ENCODE measurements at places on chromosomes 11 and 22. TPM values are rescaled to one million over a fixed set of nuclear protein-coding genes. Genes with fewer than 3 reads are reported as not detected.
A peak's percentile ranks its signal among the peaks of the same experiment; 100 is the strongest.

- DNase-seq, result no peak
Observed at GRCh38 chr22:37739035-37739434, 42.2 kb downstream of the TRIOBP start.

GRCh38 chr11:47595967-47596366 is 1.8 kb upstream of the C1QTNF4 start:
- DNase-seq, result no peak

GRCh38 chr11:92852946-92853345 is 116.5 kb upstream of the MTNR1B start:
- no peak for DNase-seq

GRCh38 chr11:111520560-111520959 is 6.0 kb downstream of the HOATZ start:
- no peak for DNase-seq

- DNase-seq, result no peak
Observed at GRCh38 chr11:4102711-4103110, 8.1 kb downstream of the RRM1 start.

DNA sequence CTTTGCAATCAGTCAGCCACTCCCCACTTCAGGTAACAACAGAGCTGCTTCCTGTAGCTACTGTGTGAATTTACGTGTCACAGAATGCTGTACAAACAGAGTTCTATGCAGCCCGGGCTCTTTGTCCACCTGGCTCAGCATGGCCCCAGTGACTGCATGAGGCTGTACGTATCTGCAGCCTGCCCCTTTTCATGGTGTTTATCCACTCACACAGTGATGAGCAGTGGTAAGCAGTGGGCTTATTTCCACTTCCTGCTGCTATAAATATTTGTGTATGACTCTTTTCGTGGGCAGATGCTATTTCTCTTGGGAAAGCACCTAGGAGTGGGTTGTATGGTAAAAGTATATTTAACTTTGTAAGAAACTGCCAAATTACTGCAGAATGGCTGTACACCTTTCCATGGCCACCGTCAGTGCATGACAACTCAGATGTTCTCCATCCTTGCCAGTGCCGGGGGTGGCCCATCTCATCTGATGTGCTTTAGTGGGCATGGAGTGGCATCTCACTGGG is 43.3 kb downstream of the MYEOV start:
- DNase-seq, result no peak

DNA sequence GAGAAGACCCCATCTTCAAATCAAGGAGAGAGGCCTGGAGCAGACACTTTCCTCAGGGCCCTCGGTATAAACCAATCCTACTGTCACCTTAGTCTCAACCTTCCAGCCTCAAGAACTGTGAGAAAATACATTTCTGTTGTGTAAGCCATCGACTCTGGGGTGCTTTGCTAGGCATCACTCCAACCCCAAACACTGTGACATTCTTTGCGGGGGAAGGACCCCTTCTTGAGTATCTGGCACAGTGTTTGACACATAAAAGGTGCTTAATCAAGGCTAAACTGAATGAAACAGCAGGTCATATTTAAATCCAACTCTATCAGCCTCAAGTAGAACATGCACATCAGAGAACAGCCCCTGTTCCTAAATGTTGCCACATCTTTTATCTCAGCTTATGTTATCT is 558.1 kb downstream of the INSC start:
- no peak for DNase-seq

GRCh38 chr22:32082331-32082730 is 39.3 kb downstream of the SLC5A1 start:
- DNase-seq, result no peak

- DNase-seq, result no peak
Observed at GRCh38 chr11:23729088-23729487, 767.8 kb upstream of the LUZP2 start.

- no peak for DNase-seq
Observed at GRCh38 chr11:128891913-128892398, 800 bp downstream of the KCNJ5 start.

DNA sequence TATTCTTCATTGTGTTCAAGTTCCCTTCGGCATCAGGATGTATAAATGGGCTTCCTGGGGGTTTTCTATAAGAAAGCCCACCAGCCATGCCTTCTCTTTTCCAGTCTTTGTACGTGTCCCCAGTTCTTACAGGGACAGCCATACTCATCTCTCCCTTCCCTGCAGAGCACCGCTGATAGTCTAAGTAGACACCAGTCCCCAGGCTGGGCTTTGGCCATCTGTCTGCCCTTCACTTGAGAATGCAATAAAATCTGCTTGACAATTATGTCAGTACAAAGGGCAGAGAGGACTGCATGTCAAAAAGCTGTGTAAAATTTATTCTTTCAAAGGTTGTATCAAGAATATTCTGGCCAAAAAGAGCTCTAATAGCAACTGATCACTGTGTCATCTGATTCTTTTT is 27.3 kb downstream of the NTM start:
- DNase-seq, result no peak

DNA sequence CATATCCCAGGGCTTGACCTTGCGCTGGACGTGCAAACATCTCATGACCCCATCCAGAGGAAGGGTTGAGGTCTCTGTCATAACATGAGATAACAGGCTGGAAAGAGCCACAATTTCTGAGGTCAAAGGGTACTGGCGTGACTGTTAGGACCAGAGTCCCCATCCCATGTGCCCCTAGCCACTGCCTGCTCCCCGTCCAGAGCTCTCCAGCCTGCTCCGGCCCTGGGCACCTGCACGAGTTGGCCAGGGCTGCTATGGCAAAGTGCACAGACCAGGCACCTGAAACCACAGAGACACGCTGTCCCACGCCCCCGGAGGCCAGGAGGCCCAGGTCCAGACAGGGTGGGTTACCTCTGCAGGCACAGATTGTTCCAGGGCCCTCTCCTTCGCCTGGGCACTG is 58.9 kb downstream of the SHANK2 start:
- DNase-seq, result no peak

DNA sequence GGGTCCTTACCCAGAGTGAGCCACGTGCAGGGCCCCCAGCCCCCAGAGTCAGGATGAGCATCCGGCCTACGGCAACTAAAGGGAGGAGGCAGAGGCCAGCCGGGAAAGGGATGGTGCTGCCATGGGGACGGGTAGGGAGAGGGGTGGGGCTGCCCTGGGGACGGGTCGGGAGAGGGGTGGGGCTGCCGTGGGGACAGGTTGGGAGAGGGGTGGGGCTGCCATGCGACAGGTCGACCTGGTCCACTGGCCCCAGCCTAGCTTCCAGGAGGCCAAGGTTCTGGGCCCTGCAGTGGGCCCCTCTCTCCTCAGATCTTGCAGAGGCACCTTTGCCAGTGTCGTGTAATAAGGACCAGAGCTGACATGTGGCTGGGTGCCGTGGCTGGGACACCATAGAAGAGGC is 187.7 kb downstream of the BRD1 start:
- no peak for DNase-seq

GRCh38 chr22:36365020-36365411 is 22.8 kb downstream of the MYH9 start:
- DNase-seq, result peak; percentile 79

- no peak for DNase-seq
Observed at GRCh38 chr22:34526681-34527080, 539.3 kb upstream of the ISX start.

GRCh38 chr11:10640308-10640707 is 53.2 kb downstream of the IRAG1 start:
- no peak for DNase-seq

DNA sequence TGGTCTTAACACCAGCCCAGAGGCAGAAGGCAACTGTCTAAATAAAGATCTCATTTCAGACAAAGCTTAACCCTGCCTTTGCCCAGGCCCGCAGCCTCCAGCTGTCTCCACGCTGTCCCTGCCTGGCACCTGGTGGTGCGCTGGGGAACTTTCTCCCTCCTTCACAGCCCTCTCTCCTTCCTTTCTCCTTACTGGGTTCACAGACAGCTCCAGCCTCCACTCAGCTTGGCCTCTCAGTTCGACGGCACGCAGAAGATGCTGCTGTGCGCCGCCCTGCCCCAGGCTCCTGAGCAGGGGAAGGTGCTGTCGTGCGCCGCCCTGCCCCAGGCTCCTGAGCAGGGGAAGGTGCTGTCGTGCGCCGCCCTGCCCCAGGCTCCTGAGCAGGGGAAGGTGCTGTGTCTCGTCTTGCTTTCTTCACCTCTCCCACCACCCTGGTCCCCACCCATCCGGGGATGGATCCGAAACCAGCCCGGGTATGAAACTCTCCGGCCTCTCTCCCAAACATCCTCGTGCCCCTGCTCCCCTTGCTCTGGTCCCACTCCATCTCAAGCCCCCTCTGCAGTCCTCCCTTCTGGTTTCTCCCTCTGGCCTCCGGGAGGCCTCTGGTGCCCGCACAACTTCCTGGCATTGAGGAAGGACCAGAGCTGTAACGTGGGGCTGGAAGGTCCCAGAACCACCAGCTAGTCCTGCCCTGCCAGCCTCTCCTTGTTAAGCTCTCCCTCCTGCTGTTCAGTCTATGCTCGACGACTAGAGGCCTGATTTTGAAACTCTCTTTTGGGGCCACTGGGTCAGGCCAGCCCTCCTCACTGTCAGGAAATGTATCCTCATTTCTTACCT is 22.9 kb upstream of the JAM3 start:
- no peak for DNase-seq

- DNase-seq, result no peak
Observed at GRCh38 chr22:21624120-21624879, 5.5 kb downstream of the YDJC start.

- no peak for DNase-seq
Observed at GRCh38 chr22:39149915-39150847, 2.3 kb downstream of the CBX7 start.

The ADM2 gene
- total RNA-seq, result 4.6 TPM

The CYB5R2 gene
- not detected for total RNA-seq

The DLG2 gene
- total RNA-seq, result 0.06 TPM

The SYT7 gene
- 0.41 TPM for total RNA-seq

The CNGA4 gene
- not detected for total RNA-seq

Measured in Caki2 (cell line).